ENCODE measurements at places on chromosomes 16 and 17.

DNA sequence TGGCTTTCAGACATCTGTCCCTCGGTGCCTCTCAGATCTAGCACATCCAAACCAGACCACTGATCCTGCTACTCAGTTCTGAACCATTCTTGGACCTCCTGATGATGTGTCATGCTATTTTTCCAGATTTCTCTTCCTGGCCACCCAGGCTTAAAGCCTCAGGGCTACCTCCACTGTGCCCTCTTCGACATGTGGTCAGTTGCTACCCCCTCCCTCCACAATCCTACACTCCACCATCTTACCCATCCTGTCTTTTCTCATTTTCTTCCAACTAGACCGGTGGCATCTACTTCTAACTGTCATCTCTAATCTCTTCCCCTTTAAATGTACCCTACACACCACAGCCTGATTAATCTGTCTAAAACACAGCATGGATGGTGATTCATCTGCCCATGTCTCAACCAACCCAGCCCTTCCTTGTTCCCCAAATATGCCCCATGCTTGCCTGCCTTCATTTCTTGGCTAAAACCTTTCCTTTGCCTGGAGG, 478.6 kb downstream of the SLC39A11 start:
- H3K27me3 ChIP-seq, result peaks cover 11% of the 10 kb centered on the region
- peaks cover 23% of the 10 kb centered on the region for H3K4me1 ChIP-seq
- H3K27ac ChIP-seq, result no peak overlapping the region
- DNase-seq, result no peak
- H3K36me3 ChIP-seq, result no peaks in the 10 kb centered on the region
- no peak overlapping the region for H3K4me3 ChIP-seq

GRCh38 chr17:32876417-32877163, at the start of gene MYO1D:
Gene MYO1D (minus strand): TSS chr17:32877124. CDS start chr17:32876872, 252 bp downstream.
- peak; percentile 75 for DNase-seq
- peak within 1 kb of the TSS; percentile 77 for H3K4me3 ChIP-seq
- peaks cover 2% of the 10 kb centered on the region for H3K27me3 ChIP-seq
- H3K36me3 ChIP-seq, result no peaks in the 10 kb centered on the region
- H3K4me1 ChIP-seq, result peaks cover 21% of the 10 kb centered on the region

- H3K36me3 ChIP-seq, result no peaks in the 10 kb centered on the region
- H3K27ac ChIP-seq, result no peak overlapping the region
- H3K4me3 ChIP-seq, result no peak overlapping the region
- H3K27me3 ChIP-seq, result no peaks in the 10 kb centered on the region
- H3K4me1 ChIP-seq, result peaks cover 23% of the 10 kb centered on the region
- no peak for DNase-seq
These were observed 5.9 kb upstream of the MMD start for GRCh38 chr17:55427587-55427882.

GRCh38 chr16:31112711-31113110, 4.5 kb downstream of the BCKDK start:
- H3K4me1 ChIP-seq, result peaks cover 4% of the 10 kb centered on the region
- H3K27ac ChIP-seq, result no peak overlapping the region
- no peak for DNase-seq
- no peak overlapping the region for H3K4me3 ChIP-seq
- H3K27me3 ChIP-seq, result no peaks in the 10 kb centered on the region

GRCh38 chr17:27849474-27850185, 43.5 kb downstream of the LYRM9 start:
- no peak overlapping the region for H3K27ac ChIP-seq
- no peak for DNase-seq
- no peaks in the 10 kb centered on the region for H3K36me3 ChIP-seq
- H3K4me1 ChIP-seq, result peaks cover 19% of the 10 kb centered on the region
- no peaks in the 10 kb centered on the region for H3K27me3 ChIP-seq
